CMK (cell line): ENCODE measurements at places on chromosomes 3 and 15.

DNA sequence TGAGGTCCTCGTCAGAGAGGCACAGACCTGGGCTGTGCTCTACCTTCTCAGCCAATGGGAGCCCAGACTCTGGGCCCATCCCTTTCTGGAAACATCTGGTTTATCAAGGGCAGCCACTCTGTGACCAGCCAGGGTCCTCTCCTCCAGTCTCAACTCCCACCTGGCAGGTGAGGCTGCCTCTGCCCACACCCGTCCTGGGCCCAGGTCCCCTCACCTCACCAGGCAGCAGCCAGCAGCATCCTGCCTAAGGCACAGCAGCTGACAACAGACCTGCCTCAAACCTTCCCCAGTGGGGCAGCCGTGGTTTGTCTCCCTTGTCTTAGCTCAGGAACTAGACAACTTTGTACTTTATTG, 8.7 kb upstream of the VIPR1 start:
- DNase-seq, result no peak

DNA sequence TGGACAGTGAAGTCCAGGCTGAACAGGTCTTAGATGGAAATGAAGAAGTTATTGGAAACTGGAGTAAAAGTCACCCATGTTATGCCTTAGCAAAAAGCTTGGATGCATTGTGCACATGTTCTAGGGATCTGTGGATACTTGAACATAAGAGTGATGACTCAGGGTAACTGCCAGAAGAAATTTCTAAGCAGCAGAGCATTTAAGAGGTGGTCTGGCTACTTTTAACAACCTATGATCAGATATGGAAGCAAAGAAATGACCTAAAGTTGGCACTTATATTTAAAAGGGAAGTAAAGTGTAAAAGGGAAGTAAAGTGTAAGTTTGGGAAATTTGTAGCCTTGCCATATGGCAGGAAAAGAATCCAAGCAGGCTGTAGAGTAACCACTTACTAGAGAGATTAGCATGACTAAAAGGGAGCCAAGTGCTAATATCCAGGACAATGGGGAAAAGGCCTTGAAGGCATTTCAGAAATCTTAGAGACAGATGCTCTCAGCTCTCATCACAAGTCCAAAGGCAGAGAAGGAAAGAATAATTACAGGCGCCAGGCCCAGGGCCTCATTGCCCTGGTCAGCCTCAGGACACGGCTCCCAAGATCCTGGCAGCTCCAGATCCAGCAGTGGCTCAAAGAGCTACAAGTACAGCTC, 73.9 kb upstream of the KCNH8 start:
- DNase-seq, result no peak

DNA sequence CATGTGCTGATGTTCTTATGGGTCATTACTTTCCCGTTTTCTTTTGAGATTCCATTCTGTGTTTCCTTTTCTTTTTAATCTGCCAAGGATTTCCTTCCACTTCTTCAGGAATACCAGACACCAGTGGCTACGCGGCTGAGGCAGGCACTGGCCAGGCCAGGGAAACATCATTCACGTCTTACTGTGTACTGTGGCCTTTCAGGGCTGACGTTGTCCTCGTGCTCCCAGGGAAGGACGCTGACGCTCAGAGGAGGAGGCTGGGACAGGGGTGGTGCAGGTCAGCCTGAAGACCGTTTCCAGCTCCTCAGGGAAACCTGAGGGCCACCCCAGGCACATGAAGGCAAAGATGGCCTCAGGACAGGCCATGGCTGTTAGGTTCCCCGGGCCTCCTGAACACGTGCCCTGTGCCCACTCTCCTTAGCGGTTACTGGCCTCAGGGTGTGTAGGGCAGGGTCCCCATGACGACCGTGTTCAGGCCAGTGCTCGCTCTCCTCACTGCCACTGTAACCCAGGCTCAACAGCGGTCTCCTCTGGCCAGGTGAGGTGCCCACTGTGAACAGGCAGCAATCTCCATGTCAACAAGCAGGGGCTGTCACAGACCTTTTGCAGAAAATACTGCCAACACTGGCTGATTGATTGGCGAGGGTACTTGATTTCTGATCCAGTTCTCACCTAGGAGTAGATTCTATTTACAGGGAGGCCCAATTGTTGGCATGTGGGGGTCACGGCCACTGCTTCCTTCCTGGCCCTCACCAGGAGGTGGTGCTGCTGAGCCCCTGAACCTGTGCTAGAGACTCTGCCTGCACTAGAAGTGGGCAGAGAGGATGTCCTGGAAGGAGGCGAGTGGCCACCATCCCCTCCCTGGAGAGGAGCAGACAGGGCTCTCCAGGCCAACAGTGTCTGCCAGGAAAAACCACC, 169.5 kb downstream of the ATP10A start:
- no peak for DNase-seq

DNA sequence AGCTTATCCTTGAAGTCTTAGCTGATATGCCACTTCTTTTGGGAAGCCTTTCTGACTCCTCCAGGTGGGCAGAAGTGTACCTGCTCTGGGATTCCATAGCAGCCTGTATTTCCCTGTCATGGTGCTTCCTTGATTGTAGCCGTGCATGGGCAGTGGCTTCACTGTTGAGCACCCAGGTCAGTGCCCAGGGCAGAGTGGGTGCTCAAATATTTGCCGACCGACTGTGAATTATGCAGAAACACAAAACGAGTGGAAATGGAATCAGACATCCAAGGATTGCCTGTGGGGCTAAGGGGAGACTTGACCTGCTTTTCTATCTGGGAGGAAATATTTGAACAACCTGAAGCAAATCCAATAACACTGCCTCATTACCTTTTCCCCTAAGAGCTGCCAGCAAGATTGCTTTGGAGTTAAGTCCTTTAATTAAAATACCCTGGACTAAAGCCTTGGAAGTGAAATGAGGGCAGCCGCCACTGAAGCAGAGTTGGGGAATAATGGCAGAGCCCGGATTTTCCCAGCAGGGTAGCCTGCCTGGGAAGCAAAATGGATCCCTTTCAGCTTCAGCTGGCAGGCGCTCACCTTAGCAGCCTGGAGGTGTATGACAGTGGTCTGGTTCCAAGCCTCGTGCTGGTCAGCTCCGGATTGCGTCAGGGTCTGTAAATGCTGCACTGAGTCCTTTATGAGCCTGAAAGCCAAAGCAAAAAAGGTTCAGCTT, 14.9 kb downstream of the ACOX2 start:
- no peak for DNase-seq

DNA sequence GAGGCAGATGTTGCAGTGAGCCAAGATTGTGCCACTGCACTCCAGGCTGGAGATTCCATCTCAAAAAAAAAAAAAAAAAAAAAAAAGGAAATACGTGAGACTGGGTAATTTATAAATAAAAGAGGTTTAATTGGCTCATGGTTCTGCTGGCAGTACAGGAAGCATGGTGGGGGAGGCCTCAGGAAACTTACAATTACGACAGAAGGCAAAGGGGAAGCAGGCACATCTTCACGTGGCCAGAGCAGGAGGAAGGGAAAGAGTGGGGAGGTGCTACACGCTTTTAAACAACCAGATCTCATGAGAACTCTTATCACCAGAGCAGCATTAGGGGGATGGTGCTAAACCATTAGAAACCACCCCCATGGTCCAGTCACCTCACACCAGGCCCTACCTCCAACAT, 138.2 kb upstream of the IL12A start:
- DNase-seq, result no peak

- no peak for DNase-seq
These were observed 30.0 kb downstream of the SYNPR start for GRCh38 chr3:63308072-63308471.

GRCh38 chr3:73378207-73378606, 246.5 kb downstream of the PDZRN3 start:
- no peak for DNase-seq

- DNase-seq, result no peak
These were observed 98.9 kb downstream of the LINGO1 start for GRCh38 chr15:77533578-77534430.

DNA sequence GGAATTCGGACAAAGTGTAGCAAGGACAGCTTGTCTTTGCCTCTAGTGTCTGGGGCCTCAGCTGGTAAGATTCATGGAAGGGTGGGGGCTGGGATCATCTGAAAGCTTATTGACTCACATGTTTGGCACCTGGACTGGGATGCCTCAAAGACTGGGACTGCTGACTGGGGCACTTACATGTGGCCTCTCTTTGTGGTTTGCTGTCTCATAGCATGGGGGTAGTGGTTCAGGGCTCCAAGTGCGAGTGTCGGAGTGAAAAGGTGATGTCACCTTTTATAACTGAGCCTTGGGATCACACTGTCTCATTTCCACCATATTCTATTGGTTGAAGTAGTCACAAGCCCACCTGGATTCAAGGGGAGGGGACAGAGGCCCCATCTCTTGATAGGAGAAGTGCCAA, 6.8 kb downstream of the MFSD1 start:
- DNase-seq, result no peak

GRCh38 chr3:178393146-178393545, 143.1 kb upstream of the KCNMB2 start:
- DNase-seq, result no peak

DNA sequence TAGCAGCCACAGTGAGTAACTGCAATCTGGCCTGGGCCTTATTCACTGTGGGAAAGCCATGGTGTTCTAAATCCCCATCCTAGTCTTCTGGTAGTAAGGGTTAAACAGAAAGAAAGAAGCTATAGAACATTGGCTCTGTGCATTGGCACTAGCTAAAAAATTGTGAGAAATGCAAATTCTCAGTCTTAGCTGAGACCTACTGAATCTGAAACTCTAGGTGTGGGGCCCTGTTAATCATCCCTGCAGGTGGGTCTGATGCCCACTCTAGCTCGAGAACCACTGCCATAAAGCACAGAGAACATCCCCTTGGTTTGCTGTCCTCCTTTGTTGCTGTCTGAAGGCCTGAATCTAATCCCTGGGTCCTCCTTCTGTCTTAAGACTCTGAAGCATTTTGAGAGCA, 59.3 kb downstream of the MEIS2 start:
- DNase-seq, result no peak

DNA sequence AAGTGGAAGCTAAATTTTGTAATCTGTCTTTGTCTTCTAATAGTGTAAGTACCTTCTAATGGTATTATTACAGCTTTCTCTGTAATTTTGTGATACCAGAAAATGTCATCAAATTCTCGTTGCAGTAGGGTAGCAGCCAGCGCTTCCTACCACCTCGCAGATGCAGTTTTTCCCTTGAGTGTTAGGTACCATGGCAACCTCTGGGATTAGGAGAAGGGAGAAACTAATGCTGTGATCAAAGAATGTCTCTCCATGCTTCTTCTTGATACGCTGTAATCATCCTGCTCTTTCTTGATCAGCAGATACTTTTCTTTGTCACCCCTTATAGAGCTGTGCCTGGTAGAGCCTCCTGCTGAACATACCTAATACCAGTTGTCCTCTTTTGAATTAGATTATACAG, 27.7 kb downstream of the SRP14 start:
- DNase-seq, result no peak

DNA sequence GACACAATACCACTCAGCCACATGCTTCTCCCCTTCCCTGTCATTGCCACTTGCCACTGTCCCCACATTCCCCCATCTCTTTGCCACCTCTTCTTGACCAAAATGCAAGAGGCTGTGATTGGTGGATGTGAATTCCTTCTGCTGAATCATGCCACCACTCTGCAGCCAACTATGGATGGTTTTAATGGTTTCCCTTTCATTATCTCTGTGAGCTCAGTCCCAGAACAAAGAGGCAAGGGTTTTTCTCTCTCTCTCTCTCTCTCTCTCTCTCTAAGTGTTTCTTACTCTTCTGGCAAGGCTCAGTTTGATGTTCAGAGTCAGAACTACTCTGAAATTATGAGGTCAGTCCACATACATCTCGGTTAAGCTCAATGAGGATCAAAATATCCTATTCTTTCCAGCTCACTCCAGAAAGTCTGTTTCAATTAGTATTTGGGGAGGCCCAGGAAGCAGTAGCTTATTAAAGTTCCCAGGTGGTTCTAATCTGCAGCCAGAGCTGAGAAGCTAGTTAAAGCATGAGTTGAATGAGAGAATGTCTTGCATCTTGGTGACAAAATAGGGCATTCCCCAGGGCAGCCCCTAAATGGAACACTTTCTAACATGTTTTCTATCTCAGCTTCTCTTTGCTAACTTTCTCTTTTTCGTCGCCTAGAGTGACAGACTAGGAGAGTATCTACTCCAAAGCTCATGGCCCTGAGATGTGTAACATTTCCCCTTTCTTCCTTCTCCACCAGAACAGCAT, 8.5 kb upstream of the ILDR1 start:
- DNase-seq, result peak; percentile 53

- DNase-seq, result no peak
These were observed 110.3 kb downstream of the MFSD1 start for GRCh38 chr3:158912188-158912587.

DNA sequence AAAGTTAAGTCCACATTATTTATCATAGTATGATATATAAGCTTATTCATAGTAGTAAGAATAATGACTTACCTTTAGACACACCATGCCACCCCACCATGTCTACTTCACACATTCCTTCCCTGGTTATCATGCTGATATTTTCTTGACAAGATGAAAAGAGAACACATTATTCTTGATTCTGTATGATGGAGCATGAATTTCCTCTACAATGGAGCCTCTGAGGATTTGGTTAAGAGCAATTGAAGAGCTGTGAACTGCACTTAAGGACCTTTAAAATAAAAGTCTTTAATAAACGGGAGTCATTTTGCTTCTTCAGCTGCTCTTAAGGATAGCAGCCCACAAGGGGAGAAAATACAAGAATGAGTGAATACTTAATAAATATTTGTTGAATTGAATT, 226.7 kb downstream of the CADM2 start:
- DNase-seq, result no peak

GRCh38 chr15:68330416-68330815, 52.9 kb downstream of the FEM1B start:
- no peak for DNase-seq
